ENCODE measurements at places on chromosomes 1 and 21.

- no peak for DNase-seq
Measured at GRCh38 chr1:229128066-229128608, 142.8 kb upstream of the RAB4A start.

- DNase-seq, result no peak
Measured at GRCh38 chr1:233015965-233016364, 65.6 kb downstream of the NTPCR start.

GRCh38 chr1:163670989-163671757, 349.4 kb downstream of the NUF2 start:
- DNase-seq, result no peak

DNA sequence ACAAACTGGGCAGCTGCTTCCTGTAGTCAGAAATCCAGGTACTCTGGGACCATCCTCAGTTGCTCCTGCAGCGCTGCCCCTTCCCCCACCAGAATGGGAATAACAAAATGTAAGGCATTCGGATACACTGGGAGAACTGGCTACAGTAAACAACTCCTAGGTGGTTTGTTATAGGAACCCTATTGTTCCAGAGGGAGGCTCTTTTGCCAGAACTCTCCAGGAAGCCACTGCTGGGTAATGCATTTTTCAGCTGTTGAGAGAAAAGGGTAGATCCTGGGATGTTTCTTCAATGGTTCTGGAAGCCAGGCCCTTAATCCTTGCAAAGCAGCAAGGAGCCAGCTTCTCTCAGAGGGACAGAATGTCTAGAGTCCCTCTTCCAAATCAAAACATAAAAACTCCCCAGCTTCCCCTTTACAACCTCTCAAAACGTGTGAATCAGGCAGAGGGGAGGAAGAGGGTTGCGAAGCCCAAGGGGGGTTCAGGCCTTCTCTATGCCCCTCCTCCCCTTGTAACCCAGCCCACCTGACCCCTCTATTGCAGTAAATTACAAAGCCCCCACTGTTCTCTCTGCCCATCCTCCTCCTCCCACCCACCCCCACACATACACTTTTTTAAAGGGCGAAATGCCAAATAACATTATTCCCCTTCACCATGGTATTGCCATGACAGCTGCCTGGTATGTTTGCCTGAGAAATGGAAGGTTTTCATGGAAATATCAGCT, 29.1 kb downstream of the PLPP3 start:
- DNase-seq, result no peak

GRCh38 chr1:198607714-198608113, 31.1 kb upstream of the PTPRC start:
- no peak for DNase-seq

- no peak for DNase-seq
Measured at GRCh38 chr1:246199086-246199645, 307.9 kb downstream of the SMYD3 start.

DNA sequence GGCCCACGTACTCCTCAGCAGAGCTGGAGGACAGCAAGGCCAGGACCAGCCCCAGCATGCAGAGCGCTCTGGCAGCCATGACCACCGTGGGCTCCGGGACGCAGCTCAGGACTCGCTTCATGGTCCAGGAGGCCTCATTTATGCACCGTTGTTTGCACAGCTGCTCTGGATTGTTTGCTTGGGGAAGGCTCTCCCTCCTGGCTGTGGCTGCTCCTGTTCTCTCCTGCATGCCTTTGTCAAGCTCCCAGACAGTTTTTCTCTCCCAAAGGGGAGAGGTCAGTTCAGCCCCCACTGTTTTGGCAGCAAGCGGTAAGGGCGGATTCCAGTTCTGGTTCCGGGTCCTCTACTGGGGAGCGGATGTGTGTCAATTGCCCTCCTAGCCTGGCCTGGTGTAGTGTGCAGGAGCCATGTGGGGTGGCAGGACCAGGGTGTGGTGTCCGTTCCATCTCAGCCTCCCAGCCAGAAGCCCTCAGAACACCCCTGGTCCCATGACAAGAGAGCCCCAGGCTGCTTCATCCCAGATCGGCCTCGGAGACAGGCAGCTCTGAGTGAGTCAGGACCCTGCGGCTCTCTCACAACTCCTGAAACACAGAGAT, at the start of gene TFF3:
TFF3 (minus strand) TSS at position 114 of the 596 bp plus-strand sequence; CDS start at position 79, 35 bp downstream.
- DNase-seq, result no peak

- no peak for DNase-seq
Measured at GRCh38 chr21:46459356-46460112, 843 bp downstream of the DIP2A start.

DNA sequence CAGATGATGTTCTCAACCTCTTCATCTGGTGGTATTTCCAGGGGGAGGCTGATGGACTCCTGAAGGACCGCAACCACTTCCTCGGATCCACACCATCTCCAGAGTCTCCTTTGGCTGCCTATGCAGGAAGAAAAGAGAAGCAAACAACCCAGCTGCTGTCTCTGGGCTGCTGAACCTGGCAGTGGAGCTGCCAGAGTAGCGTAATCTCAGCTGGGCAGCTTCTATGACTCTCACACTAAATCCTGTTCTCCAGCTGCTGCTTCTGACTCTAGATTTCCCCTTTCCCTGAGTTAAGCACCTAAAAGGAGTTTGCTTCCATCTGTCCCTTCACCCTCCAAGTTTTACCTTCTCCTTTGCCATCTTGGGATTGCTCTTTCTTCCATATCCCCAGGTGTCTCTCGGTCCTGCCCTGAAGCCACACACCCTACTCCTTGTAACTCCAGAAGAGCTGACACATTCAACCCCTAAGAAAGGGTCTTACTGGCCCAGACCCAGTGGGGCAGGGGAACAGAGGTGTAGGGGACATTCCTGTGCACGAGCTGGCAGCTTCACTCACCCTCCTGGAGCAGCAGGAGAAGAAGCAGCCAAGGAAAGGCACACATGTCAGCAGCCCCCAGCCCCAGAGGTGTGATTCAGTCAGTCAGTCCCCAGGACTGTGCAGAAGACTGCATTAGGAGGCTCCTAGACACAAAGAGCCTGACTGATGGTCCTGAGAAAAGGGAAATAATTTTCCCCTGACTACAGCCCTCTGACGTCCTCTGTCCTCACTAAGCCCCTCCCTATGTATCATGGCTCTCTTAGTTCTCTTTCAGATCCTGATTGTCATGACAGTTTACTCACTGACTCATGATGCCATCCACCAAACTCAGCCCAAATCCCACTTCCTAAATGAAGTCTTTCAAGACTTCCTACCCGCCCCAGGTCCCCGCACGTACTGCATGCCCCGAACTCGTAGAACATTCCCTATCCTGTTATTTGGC, at the start of gene SLAMF9:
SLAMF9 (minus strand) TSS at position 702 of the 980 bp plus-strand sequence; CDS start at position 602, 100 bp downstream.
- DNase-seq, result no peak

DNA sequence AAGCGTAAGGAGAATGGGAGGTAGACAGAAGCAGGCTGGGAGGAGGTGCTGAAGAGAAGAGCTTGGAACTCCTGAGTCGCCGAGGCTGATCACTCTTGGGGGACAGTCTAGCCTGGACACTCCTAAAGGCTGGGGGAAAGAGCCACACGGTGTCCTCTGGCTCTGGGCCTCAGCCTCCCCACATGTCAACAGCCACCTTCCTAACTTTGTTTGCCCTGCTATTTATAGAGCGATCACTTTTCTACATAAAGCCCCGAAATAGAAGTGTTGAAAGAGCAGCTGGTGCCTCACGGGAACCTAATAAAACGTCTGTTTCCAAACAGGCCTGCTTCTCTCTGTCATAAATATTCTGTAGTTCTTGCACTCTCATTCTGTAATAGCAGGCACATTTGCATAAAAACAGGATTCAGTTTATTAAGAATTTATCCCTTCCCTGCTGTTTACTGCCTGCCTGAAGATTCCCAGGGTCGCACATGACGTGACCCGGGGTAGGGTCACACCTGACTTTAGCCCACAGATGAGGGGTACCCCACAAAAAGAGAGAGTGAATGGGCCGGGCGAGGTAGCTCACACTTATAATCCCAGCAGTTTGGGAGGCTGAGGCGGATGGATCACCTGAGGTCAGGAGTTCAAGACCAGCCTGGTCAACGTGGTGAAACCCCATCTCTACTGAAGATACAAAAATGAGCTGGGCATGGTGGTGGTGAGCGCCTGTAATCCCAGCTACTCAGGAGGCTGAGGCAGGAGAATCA, 212.5 kb downstream of the TOMM20 start:
- DNase-seq, result no peak

DNA sequence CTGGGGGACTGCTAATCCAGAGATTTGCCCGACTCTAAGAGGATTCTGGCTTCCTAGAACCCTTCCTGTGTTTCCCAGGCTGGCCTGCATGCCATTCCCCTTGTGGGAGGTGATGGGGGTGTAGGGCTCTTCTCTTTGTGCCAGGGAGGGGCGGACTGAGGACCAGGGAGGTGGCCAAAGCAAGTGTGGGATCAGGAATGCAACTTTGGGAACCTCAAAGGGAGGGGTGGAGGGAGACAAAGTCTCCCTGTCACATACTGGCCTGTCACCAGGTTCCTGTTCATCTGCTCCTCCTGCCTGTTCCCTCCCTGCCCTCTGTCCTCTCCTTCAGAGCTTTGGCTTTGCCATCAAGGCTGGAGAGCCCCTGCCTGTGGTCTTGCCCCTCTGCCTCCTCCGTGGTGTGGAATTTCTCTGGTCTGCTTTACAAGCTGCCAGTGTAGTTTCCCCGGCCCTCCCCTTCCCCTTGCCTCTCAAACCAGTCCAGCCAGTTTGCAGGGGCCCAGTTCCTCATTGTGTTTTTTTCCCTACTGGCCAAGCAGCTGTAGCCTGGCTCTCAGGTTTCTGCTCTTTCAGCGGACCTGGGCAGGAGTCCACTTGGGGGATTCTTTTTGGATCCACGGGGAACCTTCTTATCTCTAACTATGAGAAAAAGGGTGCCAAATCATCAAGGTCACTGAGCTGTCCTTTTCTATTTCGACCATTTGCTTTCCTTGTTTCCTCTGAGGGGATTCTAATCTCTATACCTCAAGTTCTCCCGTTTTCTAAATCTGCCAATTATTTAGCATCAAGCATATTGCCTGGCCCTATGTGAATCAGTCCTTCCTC, 1.8 kb downstream of the CGN start:
- no peak for DNase-seq

- peak; percentile 19 for DNase-seq
Measured at GRCh38 chr21:34807146-34807880, 138.5 kb downstream of the CLIC6 start.

DNA sequence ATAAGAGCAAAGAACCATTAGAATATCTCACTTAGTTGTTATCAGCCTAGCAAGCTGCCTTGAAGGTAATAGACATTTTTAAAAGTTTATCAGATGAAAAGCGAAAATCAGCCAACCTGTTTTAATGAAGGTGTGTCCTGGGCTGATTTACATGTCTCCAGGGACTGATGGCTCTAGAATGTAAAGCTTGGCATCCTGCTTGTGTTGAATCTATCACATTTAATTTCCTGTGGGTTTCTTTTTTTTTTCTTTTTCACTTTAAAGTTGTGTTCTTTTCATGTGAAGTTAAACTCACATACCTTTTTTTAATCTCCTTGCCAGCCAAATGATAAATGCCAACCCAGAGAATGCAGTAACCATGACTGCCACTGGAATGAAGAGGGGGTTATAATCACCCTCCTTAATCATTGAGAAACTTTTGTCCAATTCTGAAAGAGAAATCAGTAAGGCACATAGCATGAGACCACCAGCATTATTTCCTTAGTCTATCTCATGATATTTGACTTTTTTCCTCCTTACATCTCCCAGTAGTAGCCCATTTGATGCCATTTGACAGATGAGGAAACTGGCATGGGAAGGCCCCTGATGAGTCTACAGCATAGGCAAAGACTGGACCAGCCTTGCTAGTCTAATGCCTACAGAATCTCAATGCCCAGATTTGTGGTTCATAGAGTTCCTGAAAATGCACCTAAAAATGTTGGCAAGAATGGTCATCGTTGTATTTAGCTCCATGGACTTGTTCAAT, 10.0 kb downstream of the SELL start:
- DNase-seq, result no peak

- no peak for DNase-seq
Measured at GRCh38 chr1:199172171-199173124, 533.6 kb downstream of the PTPRC start.

All from stimulated activated CD8-positive, alpha-beta memory T cell treated with anti-CD3 and anti-CD28 coated beads, Interleukin-4, amount 100 ng/mL, for 1 hour (primary cell).